ENCODE measurements at places on chromosomes 11 and 22.

GRCh38 chr11:23988381-23989006 is 508.4 kb upstream of the LUZP2 start:
- DNase-seq = no peak

DNA sequence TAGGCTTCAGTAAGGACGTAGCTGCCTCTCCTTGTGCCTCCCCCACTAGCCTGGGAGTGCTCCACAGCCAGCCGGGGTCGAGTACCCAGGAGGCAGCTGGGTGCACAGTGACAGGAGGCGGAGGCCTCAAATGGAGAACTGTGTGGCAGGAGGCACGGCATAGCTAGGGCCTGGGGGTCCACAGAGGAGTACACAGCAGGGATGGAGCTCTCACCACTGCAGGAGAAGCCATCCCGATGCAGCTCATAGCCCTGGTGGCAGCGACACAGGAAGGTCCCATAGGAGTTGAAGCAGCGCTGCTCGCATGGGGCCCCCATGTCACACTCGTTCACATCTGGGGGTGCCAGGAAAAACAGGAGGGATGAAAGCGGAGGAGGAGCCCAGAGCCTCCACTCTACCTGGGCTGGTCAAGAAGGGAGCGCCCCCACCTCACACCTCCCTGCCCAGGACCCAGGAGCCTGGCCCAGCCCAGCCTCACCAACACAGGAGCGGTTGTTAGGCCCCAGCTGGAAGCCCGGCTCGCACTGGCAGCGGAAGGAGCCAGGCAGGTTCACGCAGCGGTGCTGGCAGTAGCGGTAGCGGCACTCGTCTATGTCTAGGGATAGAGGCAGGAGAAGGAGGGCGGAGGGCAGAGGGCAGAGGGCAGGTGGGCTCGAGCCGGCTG is 2.8 kb downstream of the EFEMP2 start:
- DNase-seq = no peak

DNA sequence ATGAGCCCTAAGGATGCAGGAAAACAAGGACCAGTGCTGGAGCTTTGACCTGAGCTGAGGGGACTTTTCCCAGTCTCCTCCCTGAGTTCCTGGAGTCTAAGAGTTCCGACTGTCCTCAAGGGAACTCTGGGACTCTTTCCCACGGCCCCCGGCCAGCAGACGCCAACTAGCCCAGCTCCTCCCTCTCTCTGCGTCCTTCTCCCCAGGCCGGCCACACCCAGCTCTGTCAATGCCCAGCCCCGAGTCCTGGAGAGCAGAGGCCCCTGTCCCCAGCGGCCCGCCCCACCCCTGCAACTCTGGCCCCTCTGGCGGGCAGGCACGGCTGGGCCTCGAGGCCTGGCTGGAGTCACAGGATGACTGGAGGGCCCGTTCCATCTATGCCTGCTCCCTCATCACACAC is 29.8 kb downstream of the NECTIN1 start:
- DNase-seq = no peak

DNA sequence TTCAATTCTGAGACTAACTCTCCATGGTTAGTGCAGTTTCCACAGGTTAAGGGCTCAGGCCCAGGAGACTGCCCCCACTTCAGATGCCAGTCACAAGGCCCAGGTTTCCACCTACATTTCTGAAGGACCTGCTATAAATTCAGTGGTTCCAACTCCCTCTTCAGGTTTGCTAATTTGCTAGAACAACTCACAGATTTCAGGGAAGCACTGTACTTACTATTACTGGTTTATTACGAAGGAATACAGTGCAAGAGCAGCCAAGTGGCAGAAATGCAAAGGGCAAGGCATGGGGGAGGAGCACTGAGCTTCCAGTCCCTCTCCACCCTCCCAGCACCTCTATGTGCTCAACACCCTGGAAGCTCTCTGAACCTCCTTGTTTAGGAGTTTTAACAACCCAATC is 39.3 kb upstream of the SPON1 start:
- DNase-seq = no peak

- DNase-seq = no peak
Measured at GRCh38 chr11:84691830-84692229, 935.3 kb downstream of the DLG2 start.

Data from stimulated activated CD8-positive, alpha-beta memory T cell treated with anti-CD3 and anti-CD28 coated beads, Interleukin-15, amount 100 ng/mL, for 48 hours (primary cell).